ENCODE measurements at places on chromosomes 6 and 20. TPM values are rescaled to one million over a fixed set of nuclear protein-coding genes. Genes with fewer than 3 reads are reported as not detected.

DNA sequence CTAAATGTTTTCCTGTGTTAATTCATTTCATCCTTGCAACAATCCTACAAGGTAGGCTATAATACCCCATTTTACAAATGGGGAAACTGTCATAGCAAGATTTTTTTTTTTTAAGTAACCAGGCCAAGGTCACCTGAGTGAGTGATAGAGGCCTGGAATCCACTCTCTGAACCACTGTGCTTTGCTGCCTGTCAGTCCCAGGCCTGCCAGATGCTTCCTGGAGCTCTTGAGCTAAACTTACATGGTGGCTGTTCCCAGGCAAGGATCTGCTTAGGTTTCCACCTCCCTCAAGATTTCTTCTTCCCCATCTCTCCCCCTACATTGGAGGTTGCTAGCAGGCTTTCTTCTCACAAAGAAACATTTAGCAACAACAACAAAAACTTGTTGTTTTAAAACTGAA, 32.7 kb upstream of the RNF8 start:
- H3K36me3 ChIP-seq, result peaks cover 12% of the 10 kb centered on the region
- DNase-seq, result no peak

DNA sequence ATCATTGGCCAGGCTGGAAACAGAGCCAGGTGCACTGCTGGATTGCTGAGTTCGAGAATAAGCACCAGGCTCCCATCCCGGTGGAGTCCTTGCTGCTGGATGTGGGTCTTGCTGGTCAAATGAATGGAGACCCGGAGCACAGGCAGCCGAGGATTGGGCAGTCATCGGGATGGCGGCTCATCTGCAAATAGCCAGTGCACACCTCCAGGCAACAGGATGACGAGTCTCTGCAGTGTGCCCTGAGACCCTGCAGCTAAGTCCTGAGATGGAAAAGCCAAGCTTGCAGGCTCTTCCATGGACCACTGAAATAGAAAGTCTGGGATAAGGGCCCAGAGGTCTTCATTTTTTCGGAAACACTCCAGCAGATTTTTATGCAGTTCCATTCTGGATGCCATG, 143.5 kb downstream of the WDR27 start:
- H3K4me1 ChIP-seq, result peaks cover 19% of the 10 kb centered on the region
- H3K27ac ChIP-seq, result no peak overlapping the region
- H3K27me3 ChIP-seq, result peaks cover 15% of the 10 kb centered on the region
- no peak overlapping the region for H3K4me3 ChIP-seq
- no peak for DNase-seq

DNA sequence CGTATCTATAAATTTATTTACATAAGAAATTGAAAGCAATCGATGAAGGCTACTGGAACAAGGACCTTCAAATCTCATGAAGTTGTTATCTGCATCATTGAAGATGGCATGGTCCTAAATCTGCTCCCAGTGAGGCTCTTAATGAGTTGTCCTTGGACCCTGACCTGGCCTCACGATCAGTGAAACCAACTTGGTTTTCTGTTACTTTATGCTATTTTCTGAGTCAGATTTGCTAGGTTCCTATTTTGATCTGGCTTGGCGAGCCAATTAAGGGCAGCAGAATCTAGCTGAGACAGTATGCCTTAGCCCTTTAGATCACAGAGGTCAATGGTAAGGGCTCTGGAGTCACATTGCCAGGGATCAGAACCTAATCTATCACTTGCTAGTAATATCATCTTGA, 30.1 kb upstream of the NOX3 start:
- no peak overlapping the region for H3K4me3 ChIP-seq
- H3K4me1 ChIP-seq, result no peaks in the 10 kb centered on the region
- no peaks in the 10 kb centered on the region for H3K36me3 ChIP-seq

Gene CARMIL1
- total RNA-seq, result 5.0 TPM

Gene NHLRC1
- 0.08 TPM for total RNA-seq

Gene PHACTR3
- not detected for total RNA-seq

Gene APOM
- total RNA-seq, result 4.5 TPM
